Smooth muscle cell of the pulmonary artery (primary cell): ENCODE measurements at places on chromosomes 6 and 20. TPM values are rescaled to one million over a fixed set of nuclear protein-coding genes. Genes with fewer than 3 reads are reported as not detected.

CPNE5 gene
- total RNA-seq, result 0.17 and 0.20 TPM in 2 replicates

TSHZ2 gene
- total RNA-seq, result 0.26 and 3.1 TPM in 2 replicates

STK38 gene
- 23.7 and 25.7 TPM in 2 replicates for total RNA-seq

ASF1A gene
- total RNA-seq, result 10.5 and 13.4 TPM in 2 replicates

MLIP gene
- total RNA-seq, result 0.26 and 0.40 TPM in 2 replicates

CST5 gene
- total RNA-seq, result not detected in 2 replicates
